ENCODE measurements at places on chromosomes 11 and 22.

GRCh38 chr22:20130319-20130718 is 1.3 kb upstream of the ZDHHC8 start:
- no peak for DNase-seq

DNA sequence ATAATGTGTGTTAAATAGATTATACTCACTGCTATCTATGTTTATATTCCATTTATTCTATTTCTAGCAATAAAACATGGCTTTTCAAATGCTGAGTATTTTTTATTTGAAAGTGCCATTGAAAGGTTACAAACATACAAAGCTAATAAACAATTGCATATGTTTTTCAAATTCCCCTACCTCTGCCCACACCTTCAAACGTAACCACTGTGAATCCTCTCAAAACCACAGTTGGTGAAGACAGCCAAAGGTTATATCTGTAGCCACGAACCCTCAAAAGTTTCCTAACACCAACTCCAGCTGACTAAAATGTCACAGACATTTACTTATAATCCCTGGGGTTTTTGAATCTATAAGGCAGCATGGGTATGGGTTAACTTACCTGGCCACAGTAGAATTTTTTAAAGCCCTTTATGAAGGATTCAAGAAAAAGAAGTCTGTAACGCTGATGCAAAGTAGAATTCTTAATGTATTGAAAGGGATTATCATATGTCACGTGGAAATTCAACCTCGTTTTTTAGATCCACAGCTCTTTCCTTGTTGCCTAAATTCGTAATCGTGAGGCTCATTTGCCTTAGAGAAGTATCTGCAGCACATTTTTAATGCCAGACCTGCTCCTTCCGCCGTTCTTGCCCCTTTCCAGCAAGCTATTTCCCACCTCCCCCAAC is 122.5 kb upstream of the ZC3H12C start:
- DNase-seq: no peak

DNA sequence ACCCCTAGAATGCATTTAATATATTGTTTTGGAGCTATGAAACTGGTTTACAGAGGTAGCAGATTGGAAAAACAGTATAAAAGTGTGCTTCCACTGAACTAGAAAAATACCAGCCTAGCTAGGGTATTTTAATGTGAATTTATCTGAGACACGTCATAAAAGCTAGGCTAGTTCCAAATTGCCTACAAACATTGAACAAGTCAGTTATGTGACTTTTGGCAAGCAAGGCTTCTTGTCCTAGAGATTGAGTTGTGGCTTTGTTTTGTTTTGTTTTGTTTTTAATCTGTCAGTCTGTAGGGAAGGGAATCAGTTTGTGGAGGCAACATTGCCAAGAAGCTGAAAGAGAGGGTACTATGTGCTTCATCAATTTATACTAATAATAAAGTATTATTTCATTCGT is 24.2 kb downstream of the RTN3 start:
- DNase-seq: no peak

GRCh38 chr11:99887481-99887880 is 799.6 kb upstream of the ARHGAP42 start:
- no peak for DNase-seq

- DNase-seq: no peak
Measured at GRCh38 chr11:75700940-75701339, 16.7 kb upstream of the MOGAT2 start.

DNA sequence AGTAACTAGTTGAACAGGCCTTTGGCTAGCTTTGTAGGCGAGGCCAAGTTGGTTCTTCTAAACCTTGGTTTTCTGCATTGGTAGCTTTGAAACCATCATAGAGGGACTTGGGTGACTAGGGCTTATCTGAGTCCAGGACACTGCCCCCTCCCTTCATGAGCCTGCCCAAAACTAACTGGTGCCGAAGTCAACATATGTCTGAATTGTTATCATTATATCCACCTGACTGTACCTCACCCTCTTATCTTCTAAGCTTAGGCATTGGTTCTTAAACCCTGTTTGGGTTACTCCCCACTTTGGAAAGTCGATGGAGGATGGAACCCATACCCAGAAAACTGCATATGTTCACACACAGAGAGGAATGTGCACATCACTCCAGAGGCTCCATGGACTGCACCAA is 7.6 kb upstream of the MAPK8IP1 start:
- DNase-seq: no peak

GRCh38 chr11:64298966-64299846 is 952 bp upstream of the CATSPERZ start:
- DNase-seq: no peak

- DNase-seq: no peak
Measured at GRCh38 chr22:44623771-44624510, 78.1 kb upstream of the PRR5 start.

DNA sequence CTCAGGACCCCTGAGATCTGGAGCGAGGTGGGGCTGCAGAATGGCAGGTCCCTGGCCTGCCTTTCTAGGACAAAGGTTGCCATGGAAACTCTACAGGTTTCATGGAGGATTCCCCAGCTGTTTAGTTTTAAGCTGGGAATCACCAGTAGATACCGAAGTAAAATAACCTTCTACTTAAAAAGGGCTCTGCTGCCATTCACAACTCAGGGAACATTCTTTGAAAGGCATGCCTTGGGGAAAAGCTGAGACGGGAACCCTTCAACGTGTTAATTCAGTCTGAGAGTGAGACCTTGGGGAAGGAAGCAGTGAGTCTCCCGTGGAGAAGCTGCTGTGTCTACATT is 493.3 kb downstream of the BRD1 start:
- no peak for DNase-seq

GRCh38 chr11:33651555-33651954 is 49.1 kb downstream of the C11orf91 start:
- DNase-seq: no peak

- no peak for DNase-seq
Measured at GRCh38 chr22:27820896-27821866, 19.6 kb upstream of the MN1 start.

- no peak for DNase-seq
Measured at GRCh38 chr11:12777208-12777874, 103.1 kb downstream of the TEAD1 start.

DNA sequence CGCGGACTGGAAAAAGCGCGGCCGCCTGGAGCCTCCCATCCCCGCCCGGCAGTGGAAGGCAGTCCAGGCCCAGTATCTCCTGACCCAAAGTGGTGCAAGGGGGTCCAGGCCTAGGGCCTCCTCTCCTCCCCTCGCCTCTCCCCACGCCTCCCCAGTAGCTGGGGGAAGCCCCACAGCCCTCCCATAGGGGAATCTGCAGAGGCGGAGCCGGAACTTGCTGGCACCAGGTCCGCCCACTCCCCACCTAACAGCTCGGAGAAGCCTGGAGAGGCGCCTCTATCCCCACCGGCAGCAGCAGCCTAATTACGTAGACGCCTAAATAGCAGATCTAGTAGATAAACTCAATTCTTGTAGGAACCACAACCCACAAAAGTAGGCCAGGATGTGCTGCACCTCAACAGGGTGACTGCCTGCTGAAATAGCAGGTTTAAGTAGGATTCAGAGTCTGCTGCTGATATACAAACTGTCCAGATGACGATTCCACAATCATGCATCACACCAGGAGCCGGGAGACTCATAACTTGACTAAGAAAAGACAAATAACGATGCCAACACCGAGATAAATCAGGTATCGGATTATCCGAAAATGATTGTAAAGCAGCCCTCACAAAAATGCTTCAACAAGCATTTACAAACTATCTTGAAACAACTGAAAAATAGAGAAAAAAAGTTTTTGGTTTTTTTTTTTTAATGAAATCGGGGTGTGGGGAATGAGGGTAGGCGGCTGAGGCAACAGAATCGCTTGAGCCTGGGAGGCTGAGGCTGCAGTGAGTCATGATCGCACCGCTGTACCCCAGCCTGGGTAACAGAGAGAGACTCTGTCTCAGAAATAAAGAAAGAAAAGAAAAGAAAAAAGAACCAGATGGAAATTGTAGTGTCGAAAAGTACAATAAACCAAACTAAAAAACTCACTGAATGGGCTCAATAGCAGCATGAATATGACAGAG is 11.4 kb upstream of the BRD1 start:
- no peak for DNase-seq

DNA sequence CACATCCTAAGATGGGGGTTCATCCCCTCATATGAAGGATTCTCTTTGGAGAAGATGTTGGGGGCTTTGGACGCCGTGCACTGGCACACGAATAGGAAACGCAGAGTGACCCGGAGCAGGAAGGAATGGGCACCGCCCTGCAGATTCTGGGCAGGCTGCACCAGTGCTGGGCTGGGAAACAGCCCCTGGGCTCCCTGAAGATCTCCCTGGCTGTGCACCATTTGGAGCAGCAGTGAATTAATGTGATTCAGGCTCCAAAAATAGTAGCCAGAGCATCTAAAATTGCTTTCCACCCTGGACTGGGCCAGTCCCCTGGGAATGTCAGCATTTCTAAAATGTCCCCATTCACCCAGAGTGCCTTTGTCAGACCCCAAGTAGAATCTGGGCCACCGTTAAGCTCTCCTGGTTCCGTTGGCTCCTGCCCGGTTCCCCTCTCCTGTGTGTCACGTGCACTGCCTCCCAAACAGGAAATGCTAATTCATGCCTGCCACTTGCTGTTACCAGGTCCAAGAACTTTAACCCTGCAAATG is 18.6 kb downstream of the IRAG1 start:
- DNase-seq: no peak

GRCh38 chr22:23591201-23591791 is 11.2 kb upstream of the IGLL1 start:
- no peak for DNase-seq

DNA sequence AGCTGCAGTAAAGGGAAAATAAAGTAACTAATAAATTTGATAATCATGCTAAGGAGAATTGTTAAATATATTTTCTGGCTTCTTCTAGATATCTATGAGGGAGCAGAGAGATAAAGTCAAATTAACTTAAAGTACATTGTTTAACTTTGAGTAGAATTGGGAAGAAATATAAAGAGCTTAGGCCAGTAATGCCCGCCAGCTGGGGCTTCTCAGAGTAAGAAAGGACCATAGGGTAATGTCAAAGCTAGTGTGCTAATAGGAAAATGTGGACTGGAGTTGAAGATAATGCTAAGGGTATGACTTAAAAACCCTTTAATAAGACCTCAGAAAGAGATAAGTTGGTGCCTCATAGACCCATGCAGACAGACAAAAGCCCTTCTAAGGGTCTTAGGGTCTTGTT is 411.6 kb upstream of the ANO3 start:
- no peak for DNase-seq

- no peak for DNase-seq
Measured at GRCh38 chr22:44622679-44623078, 79.3 kb upstream of the PRR5 start.

GRCh38 chr11:120335556-120335907 is 681 bp upstream of the ARHGEF12 start:
- DNase-seq: no peak

GRCh38 chr22:19745155-19746101 is 15.2 kb upstream of the TBX1 start:
- DNase-seq: no peak

DNA sequence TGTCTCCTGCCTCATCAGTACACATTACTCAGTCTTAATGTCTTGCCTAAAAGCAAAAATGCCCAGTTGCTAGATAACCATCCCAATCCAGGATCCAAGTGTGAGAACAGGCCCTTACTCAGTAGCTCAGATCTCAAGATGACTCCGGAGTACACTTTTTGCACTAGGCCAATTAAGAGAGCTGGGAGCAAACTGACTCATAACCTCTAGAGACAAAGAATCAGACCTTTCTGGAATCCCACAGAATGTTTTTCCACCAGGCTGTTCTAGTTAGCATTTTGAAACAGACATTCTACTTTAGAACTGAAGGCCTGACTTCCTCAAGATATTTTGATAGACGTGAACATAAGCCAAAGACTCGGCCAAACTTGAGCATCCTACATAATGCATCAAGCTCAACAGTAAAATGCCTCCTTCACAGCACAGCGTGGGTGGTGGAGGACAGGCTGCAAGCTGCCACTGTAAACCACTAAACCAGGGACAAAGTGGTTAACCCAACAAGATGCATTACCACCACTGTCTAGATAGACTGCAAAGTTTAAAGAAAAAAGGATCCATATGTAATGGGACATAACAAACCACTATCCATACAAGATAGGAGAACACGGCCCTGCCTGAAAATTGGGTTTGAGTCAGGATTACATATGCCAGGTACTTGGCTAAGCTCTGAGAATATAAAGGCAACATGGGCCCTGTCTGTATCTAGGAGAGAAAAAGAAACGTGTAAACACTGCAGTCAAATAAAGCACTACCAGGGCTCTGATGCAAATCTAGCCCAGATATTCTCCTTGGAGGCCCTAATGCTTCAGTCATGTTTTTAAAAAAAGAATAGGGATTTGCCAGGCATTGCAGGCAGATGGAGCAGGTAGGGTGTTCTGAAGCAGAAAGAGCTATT is 48.3 kb downstream of the MYH9 start:
- no peak for DNase-seq

DNA sequence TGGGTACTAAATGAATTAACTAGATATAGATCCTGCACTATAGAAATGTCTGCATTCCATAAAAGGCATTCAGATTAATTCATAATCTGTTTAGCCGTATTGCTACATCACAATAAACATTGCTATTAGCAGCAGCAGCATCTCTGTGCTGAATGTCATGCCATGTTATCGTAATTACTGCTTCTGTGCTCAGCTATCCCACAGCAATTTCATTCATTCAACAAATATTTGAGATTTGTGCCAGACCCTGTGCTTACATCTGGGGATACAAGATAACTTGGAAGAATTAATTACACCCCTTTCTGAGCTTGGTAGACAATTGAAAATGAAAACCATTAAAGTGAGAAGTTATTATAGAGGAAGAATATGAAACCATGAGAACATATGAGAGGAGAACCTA is 185.8 kb upstream of the C11orf87 start:
- no peak for DNase-seq

DNA sequence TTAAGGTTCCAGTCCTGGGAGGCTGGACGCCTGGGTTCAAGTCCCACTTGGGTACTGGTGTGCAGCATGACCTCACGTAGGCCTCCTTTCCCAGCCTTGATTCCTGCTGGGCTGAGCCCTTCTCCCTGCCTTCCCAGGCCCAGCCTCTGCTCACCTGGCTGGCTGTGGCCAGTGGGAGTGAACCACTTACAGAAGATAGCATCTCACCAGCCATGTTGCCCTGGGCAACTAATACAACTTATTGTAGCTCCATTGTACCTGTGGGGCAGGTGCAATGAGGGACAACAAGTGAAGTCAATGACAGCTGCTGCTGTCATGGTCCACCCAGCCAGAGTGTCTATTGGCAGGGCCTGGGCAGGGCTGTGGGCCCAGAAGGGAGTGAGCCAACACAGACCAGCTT is 48.4 kb upstream of the MPEG1 start:
- no peak for DNase-seq

GRCh38 chr11:7690648-7691047 is 15.6 kb downstream of the OVCH2 start:
- no peak for DNase-seq

All from cortex of kidney (tissue), 1 donor.